Non-pigmented ciliary epithelial cell (primary cell): ENCODE measurements at places on chromosomes 1 and 21.

DNA sequence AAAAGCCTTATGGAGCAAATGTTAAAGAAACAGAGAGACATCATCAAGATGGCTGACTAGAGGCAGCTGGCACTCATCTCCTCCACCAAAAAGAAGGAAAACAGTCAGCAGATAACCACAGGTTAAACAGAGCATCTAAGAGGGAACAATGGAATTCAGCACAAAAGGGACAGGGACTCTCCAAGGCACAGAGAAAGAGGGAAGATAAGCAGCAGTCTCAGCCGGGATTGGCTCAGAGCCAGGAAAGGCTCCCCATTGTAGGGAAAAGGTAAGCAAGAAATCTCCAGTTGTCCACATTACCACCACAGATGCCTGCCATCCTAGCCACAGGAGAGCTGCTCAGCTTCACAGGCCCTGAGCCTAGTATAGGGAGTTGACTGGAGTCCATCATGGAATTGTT, 605.5 kb downstream of the SMYD3 start:
- no peak for DNase-seq

DNA sequence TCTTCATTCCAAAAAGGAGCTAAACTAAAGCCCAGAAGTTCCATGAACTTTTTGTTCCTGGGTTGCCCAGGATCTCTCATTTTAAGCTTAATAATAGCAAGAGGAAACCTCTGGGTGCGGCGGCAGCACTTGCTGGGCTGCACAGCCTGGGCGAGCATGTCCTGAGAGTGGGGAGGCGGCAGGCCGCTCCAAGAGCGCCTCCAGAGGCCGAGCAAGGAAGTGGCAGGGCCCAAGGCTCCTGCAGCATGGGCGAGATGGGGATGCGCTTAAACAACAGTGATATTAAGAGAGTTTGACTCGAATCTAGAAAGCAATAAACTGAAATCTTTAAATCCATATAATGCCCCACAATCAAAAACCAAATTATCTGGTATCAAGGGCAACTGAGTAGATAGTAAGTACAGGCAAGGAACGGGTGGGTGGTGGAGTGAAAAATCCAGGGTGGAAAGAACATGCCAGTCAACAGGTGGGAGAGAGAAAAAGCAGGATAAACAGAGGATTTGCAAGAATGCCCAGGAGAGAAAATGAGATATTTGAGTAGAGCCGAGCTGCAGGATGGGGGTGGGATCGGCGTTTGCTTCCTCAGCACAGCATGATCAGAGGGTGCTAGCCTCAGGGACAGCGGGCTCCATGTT, 14.1 kb upstream of the TNR start:
- DNase-seq: no peak

- DNase-seq: no peak
These were observed at the start of gene RBP7 for GRCh38 chr1:9996624-9997582. TSS of gene RBP7 (plus strand) at chr1:9997228. CDS start at chr1:9997259, 31 bp downstream.

GRCh38 chr1:67166196-67166595, at the start of gene IL23R:
TSS of gene IL23R (plus strand) at chr1:67166454. CDS start at chr1:67168121, 1,667 bp downstream.
- DNase-seq: no peak

- DNase-seq: no peak
These were observed 67.1 kb downstream of the UBE2T start for GRCh38 chr1:202274611-202275010.

DNA sequence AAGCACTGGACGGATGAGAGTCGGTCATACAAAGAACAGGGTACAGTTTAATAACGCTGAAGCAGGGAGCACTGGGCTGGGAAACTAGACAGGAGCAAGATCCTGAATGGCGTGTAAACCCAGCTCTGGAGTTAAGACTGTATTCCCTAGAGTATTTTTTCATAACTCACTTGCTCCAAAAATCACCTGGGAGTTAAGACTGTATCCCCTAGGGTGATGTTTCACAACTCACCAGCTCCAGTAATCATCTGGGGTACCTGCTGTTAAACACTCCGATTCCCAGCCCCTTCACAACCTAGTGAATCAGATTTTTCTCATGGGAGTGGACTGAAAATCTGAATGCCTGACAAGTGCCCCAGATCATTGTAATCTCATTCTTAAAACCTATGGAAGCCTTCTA, 123.2 kb downstream of the MAB21L3 start:
- no peak for DNase-seq

DNA sequence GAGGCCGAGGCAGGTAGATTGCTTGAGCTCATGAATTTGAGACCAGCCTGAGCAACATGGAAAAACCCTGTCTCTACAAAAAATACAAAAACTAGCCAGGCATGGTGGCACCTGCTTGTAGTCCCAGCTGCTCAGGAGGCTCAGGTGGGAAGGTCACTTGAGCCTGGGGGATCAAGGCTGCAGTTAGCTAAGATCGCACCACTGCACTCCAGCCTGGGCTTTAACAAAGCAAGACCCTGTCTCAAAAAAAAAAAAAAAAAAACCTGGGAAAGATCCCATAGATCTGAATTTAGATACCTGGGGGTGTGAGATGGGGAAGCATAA, 32.9 kb downstream of the NIBAN1 start:
- DNase-seq: no peak

- DNase-seq: no peak
These were observed 19.6 kb upstream of the OVAAL start for GRCh38 chr1:180539136-180539535.

GRCh38 chr1:62307895-62308492, 11.2 kb downstream of the KANK4 start:
- no peak for DNase-seq

- no peak for DNase-seq
These were observed at the start of gene E2F2 for GRCh38 chr1:23530747-23531561. TSS of gene E2F2 (minus strand) at chr1:23531233. CDS start at chr1:23530793, 440 bp downstream.

- no peak for DNase-seq
These were observed 1.6 kb upstream of the REN start for GRCh38 chr1:204167730-204168129.

DNA sequence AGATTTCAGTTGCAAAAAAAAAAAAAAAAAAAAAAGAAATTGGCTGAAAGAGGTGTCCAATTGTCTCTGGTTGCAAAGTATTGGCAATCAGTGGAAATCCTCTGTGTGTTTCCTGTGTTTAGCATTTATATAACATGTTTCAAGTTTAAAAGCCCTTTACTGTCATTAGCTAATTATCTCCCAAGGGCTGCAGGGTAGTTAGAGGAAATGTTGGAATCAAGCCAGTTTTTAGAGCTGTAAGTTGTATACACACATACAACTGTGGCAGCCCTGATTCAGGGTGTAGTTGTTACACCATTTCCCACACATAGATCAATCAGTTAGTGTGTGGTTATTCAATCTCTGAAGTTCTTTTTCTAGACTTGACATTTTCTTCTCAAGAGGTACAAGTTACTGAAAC, 8.9 kb upstream of the ZNF326 start:
- no peak for DNase-seq

- DNase-seq: no peak
These were observed 48.4 kb downstream of the SLC37A1 start for GRCh38 chr21:42561762-42562650.

DNA sequence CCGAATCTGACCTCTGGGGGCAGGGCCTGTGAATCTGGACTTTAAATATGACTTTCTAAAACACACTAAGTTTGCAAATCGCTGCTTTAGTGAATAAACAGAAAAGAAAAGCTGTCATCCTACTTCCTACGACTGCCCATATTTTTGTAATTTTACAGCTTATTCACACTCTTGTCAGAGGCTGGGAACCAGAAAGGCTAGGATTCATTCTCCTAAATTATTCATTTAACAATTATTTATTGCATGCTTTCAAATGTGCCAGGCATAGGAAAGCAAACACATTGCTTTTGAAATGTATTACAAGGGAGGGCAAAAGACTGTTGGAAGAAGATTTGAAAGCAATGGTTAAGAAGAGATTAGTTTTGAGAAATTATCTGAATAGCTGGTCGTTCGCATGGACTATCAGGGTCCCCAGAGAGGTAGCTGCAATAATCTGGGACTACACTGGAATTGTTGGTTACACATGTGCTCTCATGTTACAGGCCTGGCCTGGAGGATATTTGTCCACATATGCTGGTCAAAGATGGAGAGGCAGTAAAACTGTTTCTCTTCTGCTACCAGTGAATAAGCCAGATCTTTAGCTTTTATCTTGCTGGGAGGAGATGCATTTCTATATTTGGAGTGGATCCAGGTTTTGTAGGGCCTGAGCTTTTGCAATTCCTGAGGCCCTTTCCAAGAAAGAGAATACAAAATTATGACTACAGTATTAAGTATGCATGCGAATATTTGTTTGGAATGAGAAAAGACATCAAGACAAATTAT, 29.6 kb upstream of the SFPQ start:
- peak; percentile 32 for DNase-seq

GRCh38 chr1:215523128-215523861, 43.8 kb upstream of the KCTD3 start:
- DNase-seq: no peak

- no peak for DNase-seq
These were observed 9.4 kb downstream of the NPHP4 start for GRCh38 chr1:5982868-5983267.

DNA sequence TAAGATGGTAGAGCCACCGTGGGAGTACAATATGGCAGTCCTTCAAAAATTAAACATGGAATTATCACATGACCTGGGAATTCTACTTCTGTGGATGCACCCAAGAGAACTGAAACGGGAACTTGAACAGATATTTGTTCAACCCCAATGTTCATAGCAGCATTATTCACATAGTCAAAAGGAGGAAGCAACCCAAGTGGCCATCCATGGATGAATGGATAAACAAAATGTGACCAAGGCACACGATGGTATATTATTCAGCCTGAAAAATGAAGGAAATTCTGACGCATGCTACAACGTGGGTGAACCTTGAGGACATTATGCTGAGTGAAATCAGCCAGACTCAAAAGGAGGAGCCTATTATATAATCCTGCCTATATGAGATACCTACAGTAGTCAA, 22.8 kb upstream of the LAPTM5 start:
- no peak for DNase-seq

DNA sequence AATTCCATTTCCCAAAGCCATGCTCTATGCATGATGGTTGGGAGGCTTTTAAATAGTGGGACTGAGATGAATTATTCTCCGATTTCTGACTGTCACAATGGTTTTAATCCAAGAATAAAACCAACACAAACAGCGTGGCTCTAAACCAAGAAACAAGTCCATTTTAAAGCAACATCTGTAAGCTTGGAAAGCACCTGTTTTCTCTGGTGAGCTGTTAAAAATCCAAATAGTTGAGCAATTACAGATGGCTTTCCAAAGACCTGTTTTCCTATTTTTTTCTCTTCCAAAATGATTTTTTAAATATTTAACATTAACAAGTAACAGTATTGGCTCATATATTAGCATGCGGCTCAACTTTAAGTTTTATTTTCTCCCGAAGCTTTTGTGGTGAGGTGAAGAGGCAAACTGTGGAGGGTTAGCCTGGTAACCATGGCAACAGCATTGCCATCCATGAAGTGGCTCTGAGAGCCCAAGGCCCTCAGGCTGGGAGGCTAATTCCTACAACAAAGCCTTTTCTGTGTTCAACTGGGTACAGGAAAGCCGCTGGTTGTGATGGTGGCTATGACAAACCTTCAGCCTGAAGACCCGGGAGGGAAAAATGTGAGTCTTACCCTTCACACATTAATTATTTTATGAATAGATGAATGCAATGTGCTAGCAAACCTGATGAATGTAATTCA, 56.7 kb upstream of the B3GALT5 start:
- DNase-seq: no peak

DNA sequence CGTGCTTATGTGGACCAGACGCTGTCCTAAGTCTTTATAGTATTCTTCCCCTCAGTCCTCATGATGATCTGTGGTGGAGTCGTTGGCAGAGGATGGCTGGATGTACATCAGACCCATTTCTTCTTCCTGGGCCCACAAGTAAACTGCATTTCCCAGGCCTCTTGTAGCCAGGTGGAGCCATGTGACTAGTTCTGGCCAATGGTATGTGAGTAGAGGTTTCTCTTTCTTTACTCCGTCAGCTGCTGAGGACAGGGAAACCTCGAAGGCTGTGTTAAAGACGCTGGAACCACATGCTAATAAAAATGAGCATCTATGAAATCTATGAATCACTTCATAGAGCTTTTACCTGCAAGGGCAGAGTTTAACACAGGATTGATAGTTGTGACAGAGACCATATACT, 18.7 kb upstream of the ZNF362 start:
- no peak for DNase-seq

GRCh38 chr1:93257889-93258288, 77.4 kb downstream of the CCDC18 start:
- no peak for DNase-seq

DNA sequence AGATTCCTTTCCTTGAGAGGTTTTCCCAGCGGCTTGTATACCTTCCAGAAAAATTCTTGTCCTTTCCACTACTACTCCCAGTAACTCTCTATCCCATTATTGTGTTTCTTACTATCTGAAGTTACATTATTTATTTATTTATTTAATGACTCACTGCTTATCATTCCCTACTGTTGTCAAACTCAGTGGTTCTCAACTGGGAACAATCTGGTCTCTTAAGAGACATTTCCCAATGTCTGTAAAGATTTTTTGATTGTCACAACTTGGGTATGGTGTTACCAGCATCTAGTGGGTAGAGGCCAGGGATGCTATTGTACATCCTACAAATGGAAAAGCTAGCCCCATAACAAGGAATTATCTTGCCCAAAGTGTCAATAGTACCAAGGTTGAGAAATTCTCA, 771.5 kb upstream of the ADGRL2 start:
- no peak for DNase-seq

- DNase-seq: no peak
These were observed 29.5 kb downstream of the C2CD2 start for GRCh38 chr21:41924368-41924754.

DNA sequence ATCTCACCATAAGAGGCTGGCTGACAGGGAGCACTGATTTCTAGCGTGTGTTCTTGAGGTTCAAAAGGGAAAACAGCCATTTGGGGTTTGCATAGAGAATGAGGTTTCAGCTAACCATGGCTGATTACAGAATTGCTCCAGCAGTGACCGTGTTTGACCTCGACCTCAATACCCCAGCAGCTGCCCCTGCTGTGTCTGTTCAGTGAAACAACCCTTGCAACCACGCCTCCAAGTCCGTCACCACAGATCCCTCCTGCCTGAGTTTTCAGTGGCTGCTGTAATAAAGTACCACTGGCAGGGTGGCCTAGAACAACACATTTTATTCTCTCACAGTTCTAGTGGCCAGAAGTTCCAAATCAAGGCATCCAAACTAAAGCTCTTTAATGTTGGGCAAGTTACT, 147.7 kb downstream of the HUNK start:
- DNase-seq: no peak

DNA sequence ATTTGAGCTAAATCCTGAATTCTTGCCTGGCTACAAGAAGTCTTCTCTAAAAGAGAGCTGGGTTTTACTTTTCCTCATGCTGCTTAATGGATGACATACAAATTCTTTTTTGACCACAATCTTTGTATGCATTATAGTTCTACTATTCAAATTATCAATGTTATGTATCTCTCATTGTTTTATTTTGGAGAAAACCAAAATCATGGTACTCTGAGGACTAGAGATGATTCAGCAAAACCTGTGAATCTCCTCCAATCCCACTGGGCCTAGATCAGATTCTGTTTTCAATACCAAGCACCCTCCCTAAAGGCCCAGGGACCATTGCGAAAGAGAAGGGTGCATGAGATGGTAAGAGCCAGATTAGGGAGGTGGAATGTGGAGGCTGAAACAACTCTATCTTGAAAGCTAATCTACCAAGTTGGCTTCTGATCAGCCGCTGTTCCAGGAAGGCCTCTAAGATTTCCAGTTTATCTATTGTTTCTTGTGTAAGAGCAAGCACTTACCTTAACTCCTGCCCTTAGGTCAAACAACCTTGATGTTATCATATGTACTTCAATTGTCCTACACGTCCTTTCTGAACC, 547.2 kb downstream of the PLPP3 start:
- no peak for DNase-seq

- no peak for DNase-seq
These were observed 122.8 kb upstream of the C8B start for GRCh38 chr1:57088653-57089052.

- DNase-seq: no peak
These were observed 85.7 kb downstream of the ST6GALNAC3 start for GRCh38 chr1:76160225-76160624.
